ENCODE measurements at places on chromosomes 12 and 14.

DNA sequence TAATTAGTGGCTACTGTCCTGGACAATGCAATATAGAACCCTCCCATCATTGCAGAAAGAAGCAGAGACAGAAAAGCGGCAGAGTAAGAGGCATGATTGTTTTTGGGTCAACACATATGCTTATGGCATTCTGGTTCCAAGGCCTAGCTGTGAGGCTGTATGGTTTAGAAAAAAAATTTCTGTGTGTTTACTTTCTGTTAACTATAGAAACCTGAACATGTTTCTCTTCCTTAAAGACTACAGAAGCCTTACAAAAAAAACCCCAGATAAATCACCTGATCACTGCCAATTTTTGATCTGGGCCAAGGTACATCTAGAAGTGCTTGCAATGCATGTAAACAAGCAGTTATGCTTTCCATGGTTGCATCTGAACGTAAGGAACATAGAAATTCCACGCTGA lies 100.0 kb upstream of the HECTD1 start:
- no peak for DNase-seq

DNA sequence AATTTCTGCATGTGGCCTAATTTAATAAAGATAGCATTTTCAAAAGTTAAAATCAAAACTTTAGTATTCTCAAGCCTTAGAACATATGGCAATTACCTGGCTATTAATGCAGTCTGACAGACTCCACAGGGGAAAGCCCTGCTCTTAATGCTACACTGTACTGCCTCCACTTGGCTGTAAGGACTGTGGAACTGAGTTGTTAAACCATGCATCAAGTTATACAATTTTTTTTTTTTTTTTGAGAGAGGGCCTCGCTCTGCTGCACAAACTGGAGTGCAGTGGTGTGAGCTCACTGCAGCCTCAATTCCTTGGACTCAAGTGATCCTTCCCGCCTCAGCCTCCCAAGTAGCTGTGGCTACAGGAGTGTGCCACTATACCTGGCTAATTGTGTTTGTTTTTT lies 19.0 kb upstream of the NDUFA12 start:
- DNase-seq: no peak

- no peak for DNase-seq
Observed at GRCh38 chr12:19801941-19802340, 362.6 kb downstream of the AEBP2 start.

- DNase-seq: no peak
Observed at GRCh38 chr14:87992346-87992717, 650 bp downstream of the GALC start.

DNA sequence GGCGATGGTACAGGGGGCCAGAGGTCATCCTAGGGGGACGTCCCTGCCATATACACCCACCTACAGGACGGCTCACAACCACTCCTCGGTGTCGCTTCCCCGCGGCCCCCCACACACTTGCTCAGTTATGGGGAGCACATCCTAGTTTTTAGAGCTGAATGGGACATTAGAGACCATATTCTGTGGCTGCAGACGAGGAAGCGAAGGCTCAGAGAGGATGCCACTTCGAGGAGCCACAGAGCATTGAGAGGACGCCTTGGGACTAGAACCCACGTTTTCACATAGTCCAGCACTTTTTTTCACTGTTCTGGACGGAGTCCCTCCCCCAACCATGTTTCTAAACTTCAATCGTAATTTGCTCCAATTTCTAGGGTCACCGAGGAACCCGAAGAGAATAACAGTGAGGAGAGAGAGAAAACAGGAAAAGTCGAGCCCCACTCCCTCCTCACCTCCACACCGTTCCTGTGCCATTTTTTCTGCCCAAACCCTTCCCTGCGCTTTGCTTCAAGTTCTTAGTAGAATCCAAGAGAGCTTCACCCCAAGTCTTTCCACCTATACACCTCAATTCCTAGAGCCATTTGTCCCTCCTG lies 641 bp upstream of the ASCL1 start:
- DNase-seq: no peak

- DNase-seq: no peak
Observed at GRCh38 chr14:64673316-64673715, 30.9 kb upstream of the PLEKHG3 start.

DNA sequence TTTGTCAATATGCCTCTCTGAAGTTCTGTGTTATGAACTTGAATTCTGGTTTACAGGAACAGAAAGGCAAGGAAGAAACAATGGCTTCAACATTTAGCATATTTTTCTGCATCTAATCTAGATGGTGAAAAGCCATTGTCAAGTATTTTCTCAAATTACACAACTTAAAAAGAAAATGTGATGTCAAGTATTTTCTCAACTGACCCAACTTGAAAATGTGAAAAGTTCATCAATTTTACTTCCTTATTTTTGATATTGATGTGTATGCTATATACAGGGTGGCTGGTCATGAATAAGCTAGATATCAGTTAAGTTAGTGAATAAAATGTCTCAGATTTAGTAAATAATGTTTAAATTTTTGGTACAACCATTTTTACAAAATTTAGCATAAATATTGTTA lies 196.7 kb downstream of the ALX1 start:
- DNase-seq: no peak

GRCh38 chr14:100371773-100372172 lies 48.6 kb downstream of the SLC25A47 start:
- DNase-seq: no peak

GRCh38 chr12:111578971-111579340 lies 20.2 kb downstream of the ATXN2 start:
- DNase-seq: no peak

- DNase-seq: no peak
Observed at GRCh38 chr14:54568821-54569595, 2.1 kb downstream of the SAMD4A start.

- DNase-seq: no peak
Observed at GRCh38 chr12:49233842-49234526, 30.9 kb upstream of the TUBA1C start.

GRCh38 chr12:63764481-63764880 lies 15.2 kb upstream of the RXYLT1 start:
- no peak for DNase-seq

Measured in DMS 273 treated with DMSO at 0.1 percent for 48 hours (cell line).